ENCODE measurements at places on chromosomes 4 and X.
A peak's percentile ranks its signal among the peaks of the same experiment; 100 is the strongest.

DNA sequence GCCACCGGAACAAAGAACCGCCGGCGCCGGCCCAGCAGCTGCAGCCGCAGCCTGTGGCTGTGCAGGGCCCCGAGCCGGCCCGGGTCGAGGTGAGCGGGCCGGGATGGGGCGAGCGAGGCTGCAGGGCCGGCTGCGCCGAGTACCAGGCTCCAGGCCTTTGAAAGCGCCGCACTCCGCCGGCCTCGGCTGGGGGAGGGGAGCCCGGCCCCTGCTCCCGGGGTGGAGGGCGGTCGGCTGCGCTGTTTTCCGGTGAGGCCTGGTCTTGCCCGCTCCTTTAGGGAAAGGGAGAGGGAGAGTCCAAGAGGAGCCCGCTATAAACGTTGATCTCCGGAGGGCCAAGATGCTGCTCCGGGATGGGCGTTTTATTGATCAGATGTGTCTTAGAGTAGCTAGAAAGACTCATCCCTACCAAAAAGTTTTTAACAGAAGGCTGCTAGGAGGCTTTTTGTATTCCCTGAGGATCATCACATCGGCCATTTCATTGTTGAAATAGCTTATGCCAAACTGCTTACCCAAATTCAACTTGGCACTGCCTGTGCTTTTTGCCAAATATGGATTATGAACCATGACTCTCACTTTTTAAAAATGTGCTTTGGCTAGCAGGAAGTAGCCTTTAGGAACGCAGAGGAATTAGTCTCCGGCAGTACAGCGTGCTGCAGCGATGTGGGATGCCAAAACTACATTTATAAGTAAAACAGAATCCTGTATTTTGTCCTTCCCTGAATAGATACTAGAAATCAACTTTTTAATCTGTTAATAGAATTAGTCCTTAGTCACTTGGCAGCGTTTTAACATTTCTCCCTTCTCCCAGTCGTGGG is 760 bp downstream of the TMEM165 start:
- DNase-seq: no peak

GRCh38 chrX:136665258-136665900 is 17.4 kb downstream of the CD40LG start:
- DNase-seq: no peak

GRCh38 chrX:2342874-2343273 is 157.9 kb downstream of the DHRSX start:
- DNase-seq: no peak

DNA sequence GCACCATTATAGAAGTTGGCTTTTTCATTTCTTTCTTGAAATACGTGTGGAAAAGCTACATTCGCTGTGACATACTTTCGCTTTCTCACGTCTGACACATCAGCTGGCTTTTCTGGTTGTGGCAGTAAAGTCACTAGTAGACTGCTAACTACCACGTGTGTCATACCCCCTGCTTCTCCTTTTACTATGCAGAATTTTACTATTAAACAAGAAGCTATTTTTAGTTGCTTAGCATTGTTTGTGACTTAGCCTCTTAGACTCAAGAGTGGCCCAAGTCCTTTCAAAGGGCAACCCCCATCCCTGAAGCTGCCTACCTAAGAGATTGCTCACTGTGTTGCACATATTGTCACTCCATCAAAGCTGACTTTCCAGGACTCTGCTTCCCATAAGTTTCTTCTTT is 2.1 kb upstream of the IL2 start:
- DNase-seq: peak; percentile 5

- no peak for DNase-seq
Observed at GRCh38 chr4:67933755-67934154, 29.5 kb downstream of the TMPRSS11A start.

- no peak for DNase-seq
Observed at GRCh38 chr4:44056721-44057151, 391.9 kb downstream of the KCTD8 start.

DNA sequence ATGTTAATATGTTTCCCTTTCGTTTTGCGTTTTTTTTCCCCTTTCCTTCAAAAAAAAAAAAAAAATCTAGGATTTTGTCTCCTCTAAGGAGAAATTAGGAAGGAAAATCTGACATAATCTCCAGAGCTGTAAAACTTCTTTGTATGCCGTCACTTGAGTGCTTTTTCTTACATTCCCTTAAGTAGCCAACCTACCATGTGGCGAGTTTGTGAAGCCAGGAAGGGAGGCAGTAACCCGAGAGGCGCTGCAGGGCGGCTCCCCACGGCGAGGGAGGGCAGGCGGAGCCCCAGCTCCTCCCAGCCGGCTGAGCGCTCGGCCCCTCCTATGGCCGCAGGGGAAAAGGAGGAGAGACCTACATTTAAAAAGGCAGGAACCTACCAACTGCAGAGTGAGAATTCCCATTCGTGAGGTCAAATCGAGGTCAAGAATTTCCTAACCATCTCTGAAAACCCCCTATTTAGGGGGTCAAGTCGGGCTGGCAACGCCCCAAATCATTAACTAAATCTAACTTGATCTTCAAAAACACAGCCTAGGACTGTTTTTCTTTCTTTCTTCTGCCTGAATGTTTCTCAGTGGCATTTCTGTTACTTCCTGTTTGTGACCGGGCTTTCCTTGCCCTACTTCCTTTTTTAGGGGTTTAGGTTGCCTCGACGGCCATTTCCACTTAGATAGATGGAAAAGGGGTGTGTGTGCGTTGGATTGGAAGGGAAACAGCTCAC is 345.1 kb upstream of the KLF3 start:
- DNase-seq: no peak

- no peak for DNase-seq
Observed at GRCh38 chr4:134243742-134244713, 42.4 kb upstream of the PABPC4L start.

GRCh38 chrX:16702700-16703599 is 9.5 kb downstream of the CTPS2 start:
- no peak for DNase-seq

- DNase-seq: no peak
Observed at GRCh38 chr4:141833209-141833608, 196.8 kb downstream of the IL15 start.

DNA sequence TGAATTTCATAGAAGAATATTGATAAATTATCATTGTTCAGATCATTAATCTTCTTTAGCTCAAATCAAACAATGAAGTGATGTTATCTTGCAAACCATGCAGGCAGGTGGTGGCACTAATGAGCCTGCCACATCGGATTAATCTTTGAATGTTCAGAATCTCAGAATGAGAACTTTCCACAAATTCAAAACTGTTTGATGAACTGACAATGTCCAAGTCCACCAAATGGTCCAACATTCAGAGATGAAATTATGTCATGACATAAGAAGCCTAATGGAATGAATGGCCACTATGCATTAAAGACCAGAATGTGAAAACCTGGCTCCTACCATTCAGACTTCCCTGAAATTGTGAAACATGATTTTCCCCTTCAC is 67.5 kb downstream of the SORBS2 start:
- no peak for DNase-seq

DNA sequence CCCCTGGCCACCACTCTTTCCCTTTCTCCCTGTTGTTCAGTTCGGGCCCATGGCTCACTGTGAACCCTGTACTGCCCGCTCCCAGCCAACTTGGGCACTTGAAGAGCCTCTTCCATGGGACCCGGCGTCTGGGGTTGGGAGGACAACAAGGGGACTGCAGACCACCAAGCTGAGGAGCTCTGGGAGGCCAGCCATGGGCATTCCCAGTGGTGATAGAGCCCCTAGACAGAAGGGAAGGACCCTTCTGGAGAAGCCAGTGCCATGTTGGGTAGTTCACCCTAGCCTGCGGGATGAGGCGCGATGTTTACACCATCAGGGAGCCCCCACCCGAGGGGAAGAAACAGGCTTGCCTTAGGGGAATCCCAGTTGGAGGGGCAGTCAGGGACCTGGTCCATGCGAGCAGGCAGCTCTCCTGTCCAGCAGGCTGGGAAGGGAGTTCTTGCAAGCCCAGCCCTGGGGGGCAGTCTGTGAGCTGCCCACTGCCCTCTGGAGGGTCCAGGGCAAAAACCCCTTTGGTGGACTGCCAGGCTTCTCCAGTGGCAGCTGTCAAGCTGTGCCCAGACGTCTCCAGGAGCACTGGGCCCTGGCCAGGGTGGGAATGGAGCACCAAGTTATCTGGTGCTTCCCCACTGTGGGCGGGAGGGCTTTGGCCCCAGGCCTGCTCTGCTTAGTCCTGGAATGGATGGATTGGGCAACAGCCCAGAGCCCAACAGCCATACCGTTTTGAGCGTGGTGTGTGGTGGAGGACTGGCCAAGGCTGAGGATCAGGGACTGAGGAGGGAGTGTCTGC is 23.7 kb upstream of the UBA1 start:
- DNase-seq: no peak

DNA sequence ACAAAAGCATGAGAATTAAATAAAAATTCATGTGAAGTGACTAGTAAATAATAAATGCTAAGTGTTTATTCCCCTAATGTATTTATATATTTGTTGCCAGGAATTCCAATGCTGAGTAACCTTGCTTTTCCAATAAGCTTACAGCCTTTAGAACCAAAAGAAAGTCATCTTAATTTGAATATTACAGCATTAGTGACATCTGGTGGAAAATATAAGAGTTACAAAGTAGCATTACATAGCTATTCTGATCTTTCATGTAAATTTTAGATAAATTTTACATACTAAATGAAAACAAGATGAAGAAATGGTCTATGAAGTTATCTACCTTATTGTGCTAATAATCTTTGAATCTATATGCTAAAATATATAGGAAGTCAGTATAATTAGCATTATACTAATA is 10.4 kb downstream of the MAD2L1 start:
- no peak for DNase-seq

DNA sequence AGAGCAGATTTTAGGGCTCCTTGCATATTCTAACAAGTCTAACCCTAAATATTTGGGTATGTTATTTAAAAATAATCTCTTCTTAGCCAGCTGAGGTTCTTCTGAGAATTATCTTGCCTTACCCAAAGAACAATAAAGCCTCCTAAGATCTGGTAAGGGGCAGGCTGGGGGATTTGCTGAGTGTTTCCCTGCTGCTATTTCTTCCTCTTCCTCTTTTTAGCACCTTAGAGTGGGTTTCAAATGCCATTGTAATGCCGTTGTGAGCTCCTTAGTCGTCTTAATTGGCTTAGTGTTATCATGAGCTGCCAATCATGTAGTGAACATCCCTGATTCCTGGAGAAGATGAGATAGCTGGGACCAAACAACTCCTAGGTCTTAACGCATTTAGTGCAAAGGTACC is 15.4 kb downstream of the STOX2 start:
- DNase-seq: no peak

DNA sequence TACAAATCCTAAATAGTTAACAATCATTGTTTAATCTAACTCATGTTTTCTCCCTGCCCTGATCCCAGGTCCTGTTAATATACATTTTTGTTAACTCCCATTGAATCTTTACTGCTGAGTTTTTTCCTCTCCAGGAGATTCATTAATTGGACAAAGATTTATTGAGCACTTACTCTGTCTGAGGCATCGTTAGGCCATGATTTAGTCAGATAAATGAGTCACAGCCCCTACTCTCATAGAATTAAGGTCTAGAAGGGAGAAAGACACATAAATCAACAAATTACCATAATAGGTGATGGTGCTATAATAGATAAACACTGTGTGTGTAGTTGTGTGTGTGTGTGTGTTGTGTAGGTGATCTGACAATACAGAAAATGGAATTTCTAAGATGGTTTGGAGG is 112.5 kb downstream of the MAPK10 start:
- DNase-seq: no peak

DNA sequence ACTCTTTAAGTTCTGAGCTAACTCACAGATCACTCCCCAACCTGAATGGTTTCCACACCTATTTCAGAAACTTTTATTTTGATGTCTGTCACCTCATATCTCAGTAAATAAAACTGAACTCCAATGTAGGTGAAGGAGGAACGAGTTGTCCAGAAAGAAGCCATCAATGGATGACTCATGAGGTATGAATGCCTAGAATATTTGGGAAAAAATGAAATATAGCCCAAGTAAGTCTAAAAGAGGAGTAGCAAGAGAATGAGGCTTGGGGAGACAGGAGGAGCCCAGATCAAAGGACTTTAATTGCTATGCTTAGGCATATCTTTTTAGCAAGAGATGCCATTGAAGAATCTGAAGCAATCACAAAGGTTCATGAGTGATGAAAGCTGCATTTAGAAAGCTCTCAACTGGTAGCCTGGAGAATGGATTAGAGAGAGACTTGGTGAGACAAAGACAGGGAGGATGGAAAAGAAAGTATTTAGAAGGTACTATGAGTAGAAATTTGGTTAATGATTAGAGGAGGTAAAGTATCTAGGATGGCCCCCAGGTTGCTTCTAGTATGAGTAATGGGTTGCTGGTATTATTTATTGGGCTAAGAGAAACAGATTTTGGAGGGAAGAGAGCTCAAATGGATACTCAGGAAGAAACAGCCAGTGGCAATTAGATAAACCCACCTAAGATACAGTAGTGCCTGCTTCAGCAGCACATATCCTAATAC is 39.4 kb downstream of the NOCT start:
- DNase-seq: no peak

- no peak for DNase-seq
Observed at GRCh38 chr4:155681886-155682285, 15.2 kb downstream of the GUCY1A1 start.

DNA sequence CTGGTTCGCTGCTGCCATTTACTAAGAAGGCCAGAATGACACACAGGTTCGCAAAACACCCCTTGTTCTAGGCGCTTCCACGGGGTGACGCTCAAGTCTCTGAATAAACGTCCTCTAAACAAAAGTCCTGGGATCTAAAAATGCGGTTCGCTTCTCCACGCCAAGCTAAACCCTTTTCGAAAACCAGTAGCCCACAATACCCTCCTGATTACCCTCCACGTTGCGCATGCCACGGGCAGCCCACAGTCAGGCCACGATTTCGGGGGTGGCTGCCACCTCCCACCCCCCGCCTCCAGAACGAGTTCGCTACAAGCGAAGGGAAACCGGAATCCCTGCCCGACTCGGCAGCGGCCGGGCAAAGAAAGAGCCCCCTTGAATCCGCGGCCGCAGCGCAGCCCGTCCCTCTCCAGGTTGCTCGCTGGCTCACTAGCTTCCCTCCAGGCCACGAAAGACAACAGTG is 423 bp downstream of the RPL39 start:
- no peak for DNase-seq

DNA sequence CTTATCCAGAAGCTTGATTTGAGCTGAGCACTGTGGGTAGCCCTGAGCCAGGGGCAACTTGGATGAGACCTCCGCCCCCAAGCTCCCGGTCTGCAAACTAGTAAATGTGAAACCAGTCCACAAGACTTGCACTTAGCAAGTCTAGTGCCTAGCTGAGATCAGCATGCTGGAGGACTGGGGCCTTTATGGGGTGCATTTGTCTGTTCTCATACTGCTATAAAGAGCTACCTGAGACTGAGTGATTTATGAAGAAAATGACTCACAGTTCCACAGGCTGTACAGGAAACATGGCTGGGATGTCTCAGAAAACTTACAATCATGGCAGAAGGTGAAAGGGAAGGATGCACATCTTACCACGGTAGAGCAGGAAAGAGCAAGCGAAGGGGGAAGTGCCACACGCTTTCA is 42.1 kb upstream of the HOPX start:
- no peak for DNase-seq

DNA sequence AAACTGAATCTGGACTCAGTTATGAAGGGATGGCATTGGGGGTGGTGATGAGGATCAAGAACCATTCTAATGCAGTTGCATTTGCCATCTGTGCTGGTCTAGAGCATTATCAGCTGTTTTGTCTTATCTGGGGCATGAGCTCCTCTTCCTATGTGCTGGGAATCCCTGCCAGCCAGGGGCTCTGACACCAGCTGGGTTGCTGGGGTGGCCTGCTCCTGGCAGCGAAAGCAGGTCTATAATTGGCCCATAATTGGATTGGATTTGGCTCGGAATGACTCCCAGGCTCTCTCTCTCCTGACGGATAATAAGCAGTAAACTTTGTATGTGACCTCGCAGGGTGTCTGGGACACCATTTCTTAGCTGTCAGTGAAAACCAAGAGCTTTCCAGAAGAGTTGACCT is 34.1 kb downstream of the SMPX start:
- no peak for DNase-seq

GRCh38 chr4:138251938-138252337 is 9.8 kb upstream of the SLC7A11 start:
- DNase-seq: no peak
